ENCODE measurements at places on chromosomes 12 and 14.

DNA sequence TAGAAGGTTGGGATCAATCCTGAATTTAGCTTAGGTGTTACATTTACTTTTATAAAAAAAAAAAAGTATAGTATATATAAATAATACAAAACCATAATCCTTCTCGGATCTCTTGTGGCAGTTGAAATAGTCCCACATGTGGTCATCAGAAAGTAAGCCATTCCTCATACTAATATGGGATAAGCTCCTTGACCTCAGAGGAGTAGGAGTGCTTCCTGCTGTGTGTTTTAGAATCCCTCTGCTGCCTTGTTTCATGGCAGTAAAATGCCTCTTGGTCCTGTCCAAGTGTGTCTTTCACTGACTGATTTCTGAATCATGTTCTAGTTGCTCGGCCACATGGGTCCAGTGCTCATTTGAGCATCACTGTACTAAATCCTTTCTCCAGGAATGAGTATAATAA lies 117.0 kb downstream of the NTN4 start:
- no peak for DNase-seq

- DNase-seq = no peak
Observed at GRCh38 chr12:109930028-109930800, 30.1 kb downstream of the TCHP start.

DNA sequence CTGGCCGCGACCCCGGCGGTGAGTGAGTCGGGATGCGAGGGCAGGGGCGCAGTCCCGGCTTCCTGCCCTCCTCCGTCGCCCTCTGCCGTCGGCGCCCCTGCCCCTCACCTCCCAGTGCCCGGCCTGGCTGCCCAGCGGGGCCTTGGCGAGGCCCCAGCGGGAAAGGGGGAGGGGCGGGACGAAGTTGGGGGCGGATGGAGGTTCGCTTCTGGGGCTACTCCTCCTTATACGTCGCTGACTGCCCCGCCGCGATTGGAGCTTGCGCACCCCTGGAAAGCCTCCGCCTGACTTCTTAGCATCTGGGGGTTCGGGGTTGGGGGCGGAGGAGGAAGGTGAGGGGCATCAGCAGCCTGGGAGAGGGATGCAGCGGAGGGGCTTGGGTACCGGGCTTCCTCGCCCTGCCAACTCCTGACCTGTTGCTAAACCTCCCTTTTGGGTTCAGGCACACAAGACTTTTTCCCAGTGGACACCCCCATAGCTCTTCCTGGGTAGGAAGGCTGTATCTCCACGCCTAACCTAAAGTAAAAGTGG lies 406 bp downstream of the TMEM263 start:
- DNase-seq = peak; percentile 65

GRCh38 chr14:32744811-32745445 lies 193.8 kb upstream of the NPAS3 start:
- DNase-seq = no peak

GRCh38 chr12:104708891-104709290 lies 249.2 kb downstream of the SLC41A2 start:
- no peak for DNase-seq

DNA sequence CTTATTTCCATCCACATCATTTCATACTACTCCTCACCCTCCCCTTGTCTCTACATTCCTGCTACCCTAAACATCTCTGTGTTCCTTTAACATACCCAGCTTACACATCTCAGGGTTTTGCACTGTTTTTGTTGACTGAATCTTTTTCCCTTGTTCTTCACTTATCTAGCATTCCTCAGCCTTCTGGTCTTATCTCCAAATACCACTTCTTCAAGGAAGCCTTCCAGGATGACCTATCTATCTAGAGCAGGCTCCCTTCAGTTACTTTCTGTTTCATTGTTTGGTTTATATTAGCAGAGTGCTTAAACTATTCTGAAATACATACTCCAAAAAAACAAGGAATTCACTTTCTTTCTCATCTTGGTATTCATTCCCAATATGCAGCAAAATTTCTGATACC lies 353.1 kb downstream of the NAV3 start:
- DNase-seq = no peak

DNA sequence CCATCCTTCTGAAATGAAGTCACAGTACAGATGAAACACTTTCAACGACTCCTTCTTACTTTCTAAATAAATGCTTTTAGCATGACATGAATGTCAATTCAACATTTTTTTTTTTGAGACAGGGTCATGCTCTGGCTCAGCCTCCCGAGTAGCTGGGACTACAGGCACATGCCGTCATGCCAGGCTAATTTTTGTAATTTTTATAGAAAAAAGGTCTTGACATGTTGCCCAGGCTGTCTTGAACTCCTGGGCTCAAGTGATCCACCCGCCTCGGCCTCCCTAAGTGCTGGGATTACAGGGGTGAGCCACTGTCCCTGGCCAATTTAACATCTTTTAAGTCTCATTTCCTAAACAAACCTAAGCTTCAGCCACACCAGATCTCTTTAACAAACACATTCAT lies 16.4 kb downstream of the GALNT6 start:
- no peak for DNase-seq

GRCh38 chr14:99681832-99682148 lies 2.3 kb upstream of the CYP46A1 start:
- no peak for DNase-seq
